Calu3 (cell line): ENCODE measurements at places on chromosomes 16 and 17.

- no peak overlapping the region for H3K4me3 ChIP-seq
- no peak for DNase-seq
- H3K4me1 ChIP-seq = no peaks in the 10 kb centered on the region
- H3K36me3 ChIP-seq = no peaks in the 10 kb centered on the region
- peaks cover 8% of the 10 kb centered on the region for H3K27me3 ChIP-seq
These were observed 15.0 kb upstream of the PEMT start for GRCh38 chr17:17606416-17607000.

GRCh38 chr16:3858801-3859200 is 21.7 kb downstream of the CREBBP start:
- H3K27ac ChIP-seq = no peak overlapping the region
- no peaks in the 10 kb centered on the region for H3K36me3 ChIP-seq
- H3K4me1 ChIP-seq = peaks cover 57% of the 10 kb centered on the region
- no peak for DNase-seq
- H3K27me3 ChIP-seq = no peaks in the 10 kb centered on the region

DNA sequence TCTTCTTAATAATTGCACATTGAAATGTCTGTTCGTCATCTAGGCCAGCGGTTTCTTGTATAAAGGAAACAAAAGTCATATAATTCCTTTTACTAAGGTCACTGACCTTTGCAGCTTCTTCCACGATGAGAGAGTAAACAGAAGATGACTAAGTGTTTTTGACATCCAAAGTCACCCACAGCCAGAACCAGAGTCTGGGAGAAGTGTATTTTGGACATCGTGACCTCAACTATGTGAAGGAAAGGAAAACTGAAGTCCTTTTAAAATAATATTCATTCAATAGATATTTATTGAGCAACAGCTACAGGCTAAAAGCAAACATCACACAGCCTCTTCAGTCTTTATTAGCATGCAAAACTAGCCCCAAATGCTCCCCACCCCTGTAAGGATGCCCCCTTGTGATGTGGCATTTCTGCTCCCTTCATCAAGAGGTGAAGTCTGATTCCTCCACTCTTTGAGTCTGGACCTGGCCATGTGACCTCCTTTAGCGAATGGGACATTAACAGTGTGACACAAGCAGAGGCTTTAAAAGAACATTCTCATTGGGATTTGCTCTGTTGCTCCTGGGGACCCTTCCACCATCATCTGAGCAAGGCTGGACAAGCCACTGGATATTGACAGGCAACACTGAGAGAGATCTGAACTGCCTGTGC is 8.1 kb upstream of the PMP22 start:
- H3K27ac ChIP-seq = no peak overlapping the region
- H3K27me3 ChIP-seq = peaks cover 12% of the 10 kb centered on the region

DNA sequence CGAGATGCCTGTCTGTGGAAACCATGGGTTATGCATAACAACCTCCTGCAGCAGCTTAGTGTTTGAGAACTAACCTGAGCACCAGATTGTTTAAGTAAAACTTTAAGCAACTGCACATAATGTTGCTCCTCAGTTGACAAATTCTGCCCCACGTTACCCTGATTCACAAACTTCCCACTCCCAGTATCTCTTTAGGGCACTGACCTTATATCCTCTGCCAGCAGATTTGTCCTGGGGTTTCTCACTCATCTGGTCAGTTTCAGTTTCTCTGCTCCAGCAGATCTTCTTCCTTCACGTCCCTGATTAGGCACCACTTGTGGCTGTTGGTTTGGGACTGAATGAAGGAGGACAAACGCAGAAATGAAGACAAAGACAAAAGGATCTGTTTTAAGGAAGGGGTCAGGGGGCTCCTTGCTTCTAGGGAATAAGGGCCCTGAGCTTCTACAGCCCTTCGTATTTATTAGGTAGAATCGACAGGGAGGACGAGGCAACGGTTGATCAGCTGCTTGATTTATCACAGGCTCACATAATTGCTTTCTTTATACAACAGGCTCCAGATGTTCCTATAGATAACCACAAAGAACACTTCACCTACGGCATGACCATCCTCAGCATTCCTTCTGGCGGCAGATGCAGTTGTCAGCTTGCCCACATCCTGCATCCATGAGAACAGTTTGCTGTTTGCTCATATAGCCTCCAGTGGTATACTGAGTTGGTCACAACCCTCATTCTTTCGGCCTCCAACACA is 13.5 kb upstream of the ZNF689 start:
- H3K27me3 ChIP-seq = peaks cover 45% of the 10 kb centered on the region
- no peak for DNase-seq
- H3K4me1 ChIP-seq = peaks cover 4% of the 10 kb centered on the region
- H3K27ac ChIP-seq = no peak overlapping the region
- no peaks in the 10 kb centered on the region for H3K36me3 ChIP-seq

- H3K36me3 ChIP-seq = peaks cover 28% of the 10 kb centered on the region
- peaks cover 25% of the 10 kb centered on the region for H3K4me1 ChIP-seq
- H3K4me3 ChIP-seq = peak overlapping the region; percentile 90
- peaks cover 14% of the 10 kb centered on the region for H3K27me3 ChIP-seq
- peak overlapping the region; percentile 80 for H3K27ac ChIP-seq
These were observed 994 bp downstream of the PITPNA start for GRCh38 chr17:1561420-1562175.

- H3K27me3 ChIP-seq = no peaks in the 10 kb centered on the region
- H3K4me1 ChIP-seq = no peaks in the 10 kb centered on the region
- no peaks in the 10 kb centered on the region for H3K36me3 ChIP-seq
- no peak overlapping the region for H3K27ac ChIP-seq
- no peak for DNase-seq
- H3K4me3 ChIP-seq = no peak overlapping the region
These were observed 270.6 kb downstream of the FTO start for GRCh38 chr16:53974484-53975080.

DNA sequence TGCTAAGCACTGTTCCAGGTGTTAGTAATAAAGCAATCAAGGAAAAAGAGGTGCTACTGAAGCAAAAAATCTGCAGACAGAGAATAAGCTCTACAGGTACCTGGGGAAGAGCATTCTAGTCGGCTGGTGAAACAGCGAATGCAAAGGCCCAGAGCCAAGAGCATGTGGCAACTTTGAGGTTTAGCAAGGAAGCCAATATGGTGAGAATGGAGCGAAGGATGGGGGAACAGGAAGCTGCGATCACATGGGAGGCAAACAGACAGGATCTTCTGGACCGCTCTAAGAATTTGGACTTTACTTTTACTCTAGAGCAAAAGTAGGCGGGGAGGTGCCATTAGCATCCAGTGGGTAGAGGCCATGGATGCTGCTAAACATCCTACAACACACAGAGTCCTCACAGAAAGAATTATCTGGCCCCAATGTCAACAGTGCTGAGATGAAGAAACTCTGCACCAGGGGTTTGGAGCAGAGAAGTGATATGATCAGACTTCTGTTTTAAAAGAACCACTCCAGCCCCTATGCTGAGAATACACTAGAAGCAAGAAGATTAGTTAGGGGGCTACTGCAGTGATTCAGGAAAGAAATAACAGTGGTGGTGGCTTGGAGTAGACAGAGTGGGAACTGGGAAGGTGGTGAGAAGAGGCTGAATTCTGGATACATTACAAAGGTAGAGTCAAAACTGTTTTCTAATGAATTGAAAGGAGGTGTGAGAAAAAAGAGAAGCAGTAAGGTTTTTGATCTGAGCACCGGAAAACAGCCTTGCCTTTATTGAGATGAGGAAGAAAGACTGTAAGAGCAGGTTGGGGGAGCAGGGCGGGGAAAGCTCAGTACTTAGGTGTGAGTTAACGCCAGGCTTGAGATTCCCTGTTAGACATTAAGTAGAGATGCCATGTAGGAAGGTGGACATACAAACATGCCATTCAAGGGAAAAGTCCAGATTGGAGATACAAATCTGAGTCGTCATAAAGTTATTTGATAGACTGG is 11.0 kb downstream of the EFTUD2 start:
- H3K27me3 ChIP-seq = no peaks in the 10 kb centered on the region
- H3K27ac ChIP-seq = no peak overlapping the region
- no peak overlapping the region for H3K4me3 ChIP-seq
- DNase-seq = no peak
